ENCODE measurements at places on chromosomes 16 and 17.

DNA sequence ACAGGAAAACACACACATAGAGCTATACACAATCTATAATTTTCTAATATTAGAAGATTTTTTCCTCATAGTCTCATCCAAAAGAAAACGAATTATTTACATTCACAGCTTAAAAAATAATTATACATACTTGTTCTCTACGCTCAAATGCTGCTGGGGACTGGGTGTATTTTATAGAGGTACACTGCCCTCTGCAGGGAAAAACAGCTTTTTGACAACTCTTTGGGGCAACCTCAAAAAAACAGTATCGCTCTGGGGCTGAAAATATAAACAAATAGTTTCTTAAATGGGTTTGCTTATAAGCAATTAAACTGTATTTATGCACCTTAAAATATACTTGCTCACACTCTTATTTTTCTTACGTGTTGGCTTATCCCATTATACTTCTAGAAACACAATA, 261.8 kb upstream of the PSMD7 start:
- no peak for DNase-seq

GRCh38 chr17:77083531-77083930, 57.2 kb upstream of the SEC14L1 start:
- no peak for DNase-seq

- DNase-seq, result no peak
Observed at GRCh38 chr16:52320930-52321439, 226.0 kb downstream of the TOX3 start.

DNA sequence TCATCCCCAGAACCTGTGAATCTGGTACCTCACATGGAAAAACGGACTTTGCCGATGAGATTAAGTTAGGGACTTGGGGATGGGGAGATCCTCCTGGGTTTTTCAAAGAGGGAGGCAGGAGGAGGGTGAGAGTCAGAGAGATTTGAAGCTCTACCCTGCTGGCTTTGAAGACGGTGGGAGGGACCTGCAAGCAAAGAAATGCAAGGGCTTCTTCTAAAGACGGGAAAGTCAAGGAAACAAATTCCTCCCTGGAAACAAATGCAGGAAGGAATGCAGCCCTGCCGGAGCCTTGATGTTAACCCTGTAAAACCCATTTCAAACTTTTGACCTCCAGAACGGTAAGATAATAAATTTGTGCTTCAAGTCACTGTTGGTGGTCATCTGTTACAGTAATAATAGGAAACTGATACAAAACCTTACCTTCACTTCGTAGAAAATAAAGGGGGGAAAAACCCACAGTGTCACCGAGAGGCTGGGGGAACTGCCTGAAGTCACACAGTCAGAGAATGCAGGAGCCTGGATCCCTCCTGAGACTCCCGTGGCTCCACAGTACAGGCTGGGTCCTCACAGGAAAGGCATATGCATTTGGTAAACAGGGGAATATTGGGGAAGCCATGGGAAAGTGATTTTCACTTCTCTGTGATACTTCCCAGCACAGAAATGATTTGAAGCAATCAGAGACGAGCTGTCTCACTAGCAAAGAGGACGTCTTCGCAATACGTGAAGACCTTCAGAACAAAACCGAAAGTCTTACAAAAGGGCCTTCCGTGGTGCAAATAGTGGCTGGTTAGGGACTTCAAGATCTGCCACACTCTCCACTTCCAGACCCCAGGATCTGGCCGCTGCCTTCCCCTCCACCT, 58.9 kb upstream of the CLEC3A start:
- no peak for DNase-seq

DNA sequence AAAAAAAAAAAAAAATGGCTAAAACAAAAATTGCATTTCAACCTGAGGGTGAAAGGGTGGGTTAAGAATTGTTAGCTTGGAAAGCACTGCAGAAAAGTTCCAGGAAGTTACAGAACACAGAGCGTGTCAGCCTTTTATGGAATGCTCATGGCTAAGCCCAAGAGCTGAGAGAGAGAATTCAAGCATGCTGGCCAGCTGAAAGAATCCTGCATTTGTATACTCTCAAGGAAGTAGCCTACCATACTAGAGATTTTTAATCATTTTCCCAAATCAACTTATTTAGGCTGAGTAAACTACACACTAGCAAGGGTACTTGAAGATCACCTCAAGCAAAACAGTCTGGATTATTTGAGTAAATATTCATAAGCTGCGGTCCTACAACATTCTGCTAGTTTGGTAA, 153.9 kb downstream of the KCNJ2 start:
- DNase-seq, result no peak

GRCh38 chr17:48841395-48841831, 10.6 kb downstream of the CALCOCO2 start:
- DNase-seq, result no peak

GRCh38 chr17:2751491-2751890, 2.0 kb upstream of the CCDC92B start:
- DNase-seq, result no peak

DNA sequence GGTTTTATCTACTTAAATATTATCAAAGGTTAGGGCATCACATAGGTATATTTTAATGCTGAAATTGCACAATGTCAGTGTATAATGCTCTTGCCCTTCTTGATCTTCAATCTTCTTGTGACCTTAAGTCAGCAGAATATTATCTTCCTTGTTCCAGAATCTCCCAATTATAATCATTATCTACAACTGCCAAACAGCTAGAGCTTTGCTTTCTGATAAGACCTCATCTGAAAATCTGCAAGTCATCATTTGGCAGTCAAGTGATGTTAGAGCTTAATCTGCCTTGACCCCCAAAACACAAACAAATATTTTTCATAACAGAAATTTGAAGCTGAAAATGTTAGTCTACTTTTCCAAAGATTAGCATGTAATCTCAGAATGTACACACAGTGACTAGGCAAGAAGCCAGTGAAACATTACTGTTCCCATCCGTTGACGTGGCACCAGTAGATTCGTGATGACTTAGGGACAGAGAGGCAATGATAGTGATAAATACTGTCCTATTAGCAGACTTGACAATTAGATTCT, 19.8 kb downstream of the REXO5 start:
- DNase-seq, result no peak

DNA sequence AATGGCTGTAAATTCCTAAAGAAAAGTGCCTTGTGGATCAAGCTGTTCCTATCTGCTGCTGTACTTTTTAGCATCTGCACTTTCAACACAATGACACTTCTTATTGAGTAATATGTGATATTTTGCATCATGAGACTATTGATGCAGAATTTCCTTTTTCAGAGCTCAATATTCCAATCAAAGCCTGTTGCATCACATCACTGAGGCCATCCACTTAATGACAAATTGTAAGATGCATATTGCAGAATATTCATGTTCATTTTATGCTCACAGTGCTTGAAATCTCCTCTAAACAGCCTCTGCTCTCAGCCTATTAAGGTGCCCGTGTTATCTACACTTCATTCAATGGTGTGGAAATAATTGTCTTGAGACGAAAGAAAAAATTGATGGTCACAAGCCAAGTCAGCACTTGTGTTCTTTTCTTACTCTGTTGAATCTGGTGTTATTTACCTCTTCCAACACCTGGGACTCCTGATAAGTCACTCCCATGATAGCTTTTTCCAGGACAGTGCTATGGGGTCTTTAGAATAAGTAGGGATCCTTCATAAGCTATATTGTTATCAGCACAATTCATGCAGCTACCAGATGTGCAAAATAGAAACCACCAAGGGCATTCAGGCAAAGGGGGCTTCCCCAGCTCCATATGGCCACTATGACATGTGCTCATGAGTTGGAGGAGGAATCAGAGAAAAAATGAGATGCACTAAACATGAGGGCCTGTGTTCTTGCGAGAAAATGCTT, 9.3 kb upstream of the SKAP1 start:
- DNase-seq, result no peak

DNA sequence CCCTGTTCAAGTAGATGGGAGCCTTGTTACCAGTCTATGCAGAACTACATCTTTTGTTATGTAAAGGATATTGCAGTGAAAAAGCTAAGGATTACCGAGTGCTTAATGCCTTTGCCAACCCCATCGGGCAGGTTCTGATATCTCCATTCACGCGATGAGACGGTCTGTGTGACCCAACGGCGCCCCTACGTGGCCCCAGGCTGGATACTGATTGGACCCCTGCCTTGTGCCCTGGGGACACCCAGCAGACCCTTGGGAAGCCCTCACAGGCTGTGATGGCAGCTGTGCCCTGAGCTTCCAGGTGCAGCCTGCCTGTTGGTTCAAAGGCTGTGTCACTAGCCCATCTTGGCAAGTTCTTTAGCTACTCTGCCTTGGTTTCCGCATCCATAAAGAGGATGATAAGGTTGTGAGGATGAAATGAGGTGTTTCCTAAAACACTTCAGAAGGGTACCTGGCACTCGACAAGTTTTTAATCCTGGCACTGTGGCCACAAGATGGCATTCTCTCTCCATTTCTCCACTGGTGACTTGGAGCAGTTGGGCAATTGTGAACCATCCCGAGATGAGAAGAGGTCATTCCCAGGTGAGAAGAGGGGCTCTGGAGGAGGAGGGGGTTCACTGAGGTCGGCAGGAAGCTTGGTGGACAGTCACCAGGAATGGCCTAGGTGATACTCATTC, 33.6 kb downstream of the HAPSTR1 start:
- DNase-seq, result no peak

GRCh38 chr17:61203671-61204131, 195.9 kb upstream of the TBX2 start:
- DNase-seq, result no peak

DNA sequence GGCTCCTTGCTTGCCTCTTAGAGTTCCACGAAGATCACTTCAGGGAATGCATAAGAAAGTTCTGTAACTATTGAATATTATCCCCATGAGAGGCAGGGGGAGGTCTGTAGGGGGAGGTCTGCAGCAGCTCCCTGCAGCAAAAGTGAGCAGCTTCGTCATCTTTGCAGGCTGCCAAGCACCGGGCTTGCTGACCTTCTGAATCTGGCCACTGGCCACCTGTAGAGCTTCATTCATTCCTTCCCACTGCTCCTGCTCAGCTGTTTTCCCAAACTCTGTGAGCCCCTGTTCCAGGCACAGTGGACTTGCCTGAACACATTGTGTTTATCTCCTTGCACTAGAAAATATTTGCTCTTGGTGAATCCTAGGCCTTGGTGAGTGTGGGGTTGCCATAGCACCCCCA, 443.3 kb downstream of the HAPSTR1 start:
- DNase-seq, result no peak

DNA sequence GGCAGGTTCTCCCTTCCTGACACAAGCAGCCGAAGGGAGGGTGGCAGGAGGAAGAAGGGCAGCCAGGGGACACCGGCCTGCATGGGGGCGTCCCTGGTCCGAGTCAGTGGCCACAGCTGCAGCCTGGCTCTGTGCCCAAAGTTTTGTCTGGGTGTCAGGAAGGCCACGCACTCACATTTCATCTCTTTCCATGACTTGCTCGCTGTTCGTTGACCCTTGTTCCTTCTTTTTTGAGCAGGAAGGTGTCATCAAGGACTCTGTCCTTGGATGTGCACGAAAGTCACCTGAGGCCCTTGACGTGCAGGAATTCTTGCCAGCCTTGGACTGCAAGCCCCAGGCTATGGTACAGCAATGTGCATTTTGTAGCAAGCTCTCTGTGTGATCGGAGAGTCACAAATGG, 93.3 kb downstream of the TNFRSF13B start:
- no peak for DNase-seq

- no peak for DNase-seq
Observed at GRCh38 chr17:72447251-72447640, 326.4 kb downstream of the SOX9 start.

DNA sequence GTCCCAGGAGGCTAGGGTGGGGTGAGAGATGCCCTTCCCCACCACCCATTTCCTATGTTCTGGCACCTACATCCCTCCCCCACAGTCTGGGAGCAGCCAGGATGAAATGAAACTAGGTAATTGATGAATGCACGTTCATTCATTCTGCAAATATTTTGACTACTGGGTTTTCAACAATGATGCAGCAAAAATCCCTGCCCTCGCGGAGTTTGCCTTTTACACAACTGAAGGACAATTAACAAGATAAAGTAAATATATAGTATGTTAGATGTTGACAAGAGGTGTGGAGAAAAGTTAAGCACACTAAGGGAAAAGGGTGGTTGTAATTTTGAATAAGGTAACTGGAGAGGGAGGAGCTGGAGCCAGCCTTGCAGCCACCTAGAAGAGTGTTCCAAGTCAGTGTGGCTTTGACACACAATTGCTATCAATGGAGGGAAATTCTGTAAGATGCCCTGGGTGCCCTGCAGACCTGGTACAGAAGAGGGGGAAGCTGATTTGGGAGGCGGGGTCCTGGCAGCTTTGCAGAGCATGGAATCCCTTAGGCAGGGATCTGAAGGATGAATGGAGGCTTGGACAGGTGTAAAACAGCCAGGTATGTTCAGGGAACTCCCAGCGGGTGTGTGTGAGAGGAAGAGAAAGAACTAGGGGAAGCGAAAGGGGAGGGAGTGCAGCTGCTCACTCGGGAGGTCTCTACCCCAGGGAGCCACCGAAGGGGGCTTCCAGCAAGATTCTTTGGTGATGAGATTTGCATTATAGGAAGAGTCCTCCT, 2.5 kb downstream of the TMEM92 start:
- DNase-seq, result no peak

DNA sequence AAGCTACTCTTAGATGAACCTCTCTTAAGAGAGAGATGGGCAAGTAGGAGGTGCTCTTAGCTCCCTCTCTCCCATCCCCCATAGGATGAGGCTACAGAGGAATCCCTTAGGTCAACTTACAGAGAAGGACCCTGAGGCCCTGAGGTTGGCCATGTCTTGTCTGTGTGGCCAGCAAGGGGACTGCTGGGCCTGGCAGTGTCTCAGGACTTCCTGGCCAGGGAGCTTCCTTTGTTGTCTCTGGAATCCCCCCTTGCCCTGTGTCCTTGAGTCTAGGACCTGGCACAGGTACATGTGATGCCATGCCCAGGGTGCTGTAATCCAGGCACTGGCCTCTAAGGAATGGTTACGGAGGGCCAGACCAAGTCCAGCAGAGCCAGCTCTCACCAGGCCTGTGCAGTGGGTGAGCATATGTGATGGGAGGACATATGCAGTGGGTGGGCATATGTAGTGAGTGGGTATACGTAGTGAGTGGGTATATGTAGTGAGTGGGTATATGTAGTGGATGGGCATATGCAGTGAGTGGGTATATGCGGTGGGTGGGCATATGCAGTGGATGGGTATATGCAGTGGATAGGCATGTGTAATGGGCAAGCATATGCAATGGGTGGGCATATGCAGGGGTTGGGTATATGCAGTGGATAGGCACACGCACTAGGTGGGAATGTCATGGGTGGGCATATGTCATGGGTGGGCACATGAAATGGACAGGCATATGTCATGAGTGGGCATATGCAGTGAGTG, 20.3 kb upstream of the PECAM1 start:
- no peak for DNase-seq

DNA sequence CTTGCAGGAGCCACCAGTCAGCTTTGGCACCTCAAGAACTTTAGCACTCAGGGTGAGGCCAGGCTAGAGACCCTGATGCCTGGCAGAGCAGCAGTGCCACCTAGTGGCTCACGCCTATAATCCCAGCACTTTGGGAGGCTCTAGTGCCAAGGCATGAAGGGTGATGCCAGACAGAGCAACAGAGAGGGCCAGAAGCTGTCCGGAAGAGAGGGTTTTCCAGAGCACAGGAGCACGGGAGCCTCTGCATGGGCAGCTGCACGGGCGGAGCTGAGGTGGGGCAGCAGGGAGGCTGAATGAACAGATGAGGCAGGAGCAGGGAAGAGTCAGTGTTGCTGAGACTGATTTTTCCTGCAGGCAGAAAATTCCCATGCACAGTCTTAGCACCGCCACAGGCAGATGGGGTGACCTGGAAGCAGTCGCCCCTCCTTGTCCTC, 38.9 kb downstream of the MYH3 start:
- DNase-seq, result no peak
